Endothelial cell of umbilical vein (primary cell): ENCODE measurements at places on chromosomes 1 and 21. TPM values are rescaled to one million over a fixed set of nuclear protein-coding genes. Genes with fewer than 3 reads are reported as not detected.

GRCh38 chr21:41894511-41894910, 15.4 kb upstream of the PRDM15 start:
- no peak for DNase-seq

SPRR3 gene
- not detected in 2 replicates for polyA plus RNA-seq

DNA sequence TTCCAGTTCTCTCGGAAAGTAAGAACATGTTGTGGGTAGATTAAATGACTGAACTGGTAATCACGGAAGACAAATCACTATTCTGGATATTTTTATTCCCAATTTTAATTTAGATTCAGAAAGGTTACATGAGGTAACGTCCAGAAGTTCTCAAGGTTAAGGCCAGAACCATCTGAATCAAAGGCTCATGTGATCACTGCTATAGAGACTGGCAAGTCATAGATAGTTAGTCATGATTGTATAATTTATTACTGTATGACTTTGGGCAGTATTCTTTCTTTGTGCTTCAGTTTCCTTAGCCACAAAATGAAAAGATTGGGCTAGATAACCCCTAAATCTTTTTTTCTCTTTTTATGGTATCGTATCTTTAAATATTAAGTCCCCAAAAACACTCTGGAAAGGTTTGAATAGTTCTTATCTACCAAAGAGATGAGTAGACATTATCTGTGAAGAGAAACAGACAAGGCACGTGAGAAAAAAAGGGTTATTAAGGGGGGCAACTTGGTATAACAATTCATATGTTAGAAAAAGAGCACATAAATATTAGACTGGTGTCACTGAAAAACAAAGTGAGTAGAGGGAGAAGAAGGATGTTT, 241.0 kb downstream of the PTPRC start:
- DNase-seq, result no peak

RPTN gene
- polyA plus RNA-seq, result not detected in 2 replicates

GRCh38 chr1:224545571-224545970, 70.5 kb upstream of the CNIH3 start:
- DNase-seq, result no peak

DNA sequence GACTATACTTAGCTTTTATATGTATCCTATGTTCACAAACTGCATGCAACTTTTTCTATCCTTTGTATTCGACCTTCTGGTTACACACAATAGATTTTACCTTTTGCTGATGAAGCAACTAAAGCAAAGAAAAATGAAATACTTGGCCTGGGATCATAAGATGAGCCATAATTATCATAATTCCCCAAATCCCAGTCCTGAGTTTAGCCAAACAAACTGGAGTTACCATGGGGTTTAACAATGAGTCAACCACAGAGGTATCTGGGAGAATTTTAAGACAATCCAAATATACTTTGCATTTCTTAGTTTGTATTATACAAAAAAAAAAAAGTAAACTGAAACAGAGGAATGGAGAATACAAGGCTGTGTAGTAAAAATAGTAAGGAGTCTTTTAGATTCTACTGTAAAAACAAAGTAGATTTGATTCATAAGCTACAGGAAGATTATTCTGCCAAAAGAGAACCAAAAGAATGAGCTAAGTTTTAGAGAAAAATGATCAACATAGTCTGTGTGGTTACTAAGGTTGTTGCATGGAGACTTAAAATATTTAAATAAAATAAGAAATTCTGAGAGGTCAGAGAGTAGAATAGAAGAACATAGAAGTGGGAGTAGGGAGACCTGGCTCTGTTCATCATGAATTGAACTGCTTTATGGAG, 60.4 kb upstream of the GORAB start:
- no peak for DNase-seq

GRCh38 chr1:89200663-89201062, 1.9 kb upstream of the GBP4 start:
- DNase-seq, result peak; percentile 27

- DNase-seq, result no peak
These were observed 73.4 kb downstream of the SCCPDH start for GRCh38 chr1:246797597-246797996.

GRCh38 chr1:67766141-67766978, 66.9 kb downstream of the GNG12 start:
- DNase-seq, result peak; percentile 84

DNA sequence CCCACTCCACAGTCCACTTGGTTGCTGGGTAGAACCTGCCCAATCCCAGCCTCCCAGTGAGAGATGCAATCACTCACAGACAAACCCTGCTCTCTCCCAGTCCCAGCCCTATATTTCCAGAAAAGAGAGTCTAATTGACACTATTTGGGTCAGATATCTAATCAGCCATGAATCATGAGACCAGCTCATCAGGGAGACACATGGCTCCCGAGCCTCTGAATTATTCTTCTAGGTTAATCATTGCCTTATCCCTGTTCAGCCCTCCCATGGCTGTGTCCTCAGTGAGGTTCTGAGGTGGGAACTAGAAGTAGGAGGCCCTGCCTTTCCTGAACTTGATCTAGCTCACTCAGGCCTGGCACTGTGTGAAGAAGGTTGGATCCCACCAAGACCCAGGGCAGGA, 49.9 kb upstream of the ZC3H12A start:
- DNase-seq, result no peak

DNA sequence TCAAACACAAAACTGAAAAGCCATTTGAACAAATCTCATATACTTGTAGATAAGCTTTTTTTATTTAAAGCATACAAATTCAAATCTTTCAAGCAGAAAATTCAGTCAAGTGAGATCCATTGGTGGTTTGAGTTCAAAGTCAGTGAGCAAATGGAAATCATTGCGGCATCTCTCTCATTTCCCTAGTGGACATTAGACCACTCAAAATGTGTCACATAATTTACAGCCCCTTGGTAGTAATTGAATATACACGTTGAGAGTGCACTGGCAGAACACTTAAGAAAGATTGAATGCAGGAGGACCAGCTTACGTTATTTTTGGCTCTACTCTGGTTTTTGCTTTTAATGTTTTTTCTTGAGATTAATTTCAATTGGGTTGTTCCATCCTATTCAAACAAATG, 633.7 kb downstream of the USP25 start:
- no peak for DNase-seq

PAQR6 gene
- 1.3 and 1.6 TPM in 2 replicates for polyA plus RNA-seq

KRTAP19-3 gene
- not detected in 2 replicates for polyA plus RNA-seq

DNA sequence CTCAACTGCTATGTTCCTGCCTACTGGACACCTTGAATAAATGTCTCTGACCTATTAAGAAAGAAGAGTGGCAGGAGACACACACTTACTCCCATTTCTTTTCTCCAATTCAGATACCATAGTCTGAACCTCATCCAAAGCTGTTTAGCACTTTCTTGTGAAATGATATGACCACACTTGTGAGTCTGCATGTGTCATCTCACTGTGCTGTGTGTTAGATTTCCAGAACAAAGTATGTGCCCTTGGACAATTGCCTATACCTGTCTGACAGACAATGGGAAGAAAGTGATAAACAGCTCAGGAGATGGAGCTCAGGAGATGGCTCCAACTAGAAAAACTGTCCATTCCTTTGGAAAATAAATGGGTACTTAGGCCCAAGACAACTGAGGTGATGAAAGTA, 48.4 kb downstream of the USP48 start:
- DNase-seq, result no peak

GUK1 gene
- polyA plus RNA-seq, result 742 and 822 TPM in 2 replicates

DNA sequence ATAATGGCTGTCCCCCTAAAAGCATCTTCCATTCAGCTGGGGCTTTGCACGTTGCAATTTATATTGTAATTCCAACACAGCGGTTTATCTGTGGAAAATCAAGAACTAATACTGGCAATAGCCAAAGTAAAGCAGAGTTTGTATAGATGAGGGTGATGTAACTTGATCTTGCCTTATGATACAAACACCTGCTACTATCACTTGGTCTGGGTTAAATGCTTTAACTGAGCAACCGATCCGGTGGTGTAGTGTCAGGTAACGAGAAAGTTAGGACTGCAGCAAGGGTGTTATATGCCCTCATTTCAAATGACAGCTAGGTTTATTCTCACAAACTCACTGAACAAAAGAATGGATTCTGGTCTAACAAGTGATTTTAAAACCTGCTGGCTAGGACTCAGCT, 47.3 kb upstream of the PLPPR4 start:
- no peak for DNase-seq

- DNase-seq, result no peak
These were observed 245.3 kb downstream of the SETD4 start for GRCh38 chr21:35814858-35815619.

GRCh38 chr21:35372201-35372600, 323.1 kb upstream of the RUNX1 start:
- no peak for DNase-seq

- DNase-seq, result no peak
These were observed 15.8 kb downstream of the RCSD1 start for GRCh38 chr1:167645625-167646414.

SLC2A5 gene
- not detected in 2 replicates for polyA plus RNA-seq

DNA sequence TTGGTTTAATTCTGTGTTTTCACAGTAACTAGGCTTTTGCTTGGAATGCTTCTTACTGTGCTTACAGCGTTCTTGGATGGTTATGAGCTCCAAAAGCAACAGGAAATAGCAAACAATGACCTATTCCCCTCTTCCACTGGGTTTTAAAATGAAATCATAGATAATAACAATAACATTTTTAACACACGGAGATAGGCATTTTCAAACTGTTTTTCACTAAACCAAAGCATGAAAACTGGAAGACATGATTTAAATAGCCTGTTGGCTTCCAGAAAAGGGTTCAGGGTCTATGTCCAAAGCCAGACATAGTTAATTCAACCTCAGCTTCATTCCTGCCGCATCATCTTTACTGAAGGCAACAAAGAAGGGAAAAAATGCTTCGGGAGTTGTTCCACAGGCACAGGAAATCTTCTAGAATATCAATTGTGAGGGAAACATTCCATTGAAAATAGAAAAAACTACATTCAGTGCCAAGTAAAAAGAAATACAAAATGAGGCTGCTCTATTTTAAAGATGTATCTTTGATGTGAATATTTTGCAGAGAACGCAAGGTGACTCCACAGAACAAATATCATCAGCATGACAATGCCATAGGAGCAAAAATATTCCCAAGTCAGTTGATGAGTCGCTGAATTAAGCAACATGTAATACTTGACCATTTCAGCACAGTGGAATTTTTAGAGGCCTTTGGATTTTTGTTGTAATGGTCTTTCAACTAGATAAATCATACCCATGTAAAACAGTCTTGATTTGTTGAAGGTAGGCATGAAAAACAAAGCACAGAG, 80.7 kb downstream of the NID1 start:
- DNase-seq, result peak; percentile 92

EXTL1 gene
- polyA plus RNA-seq, result not detected in 2 replicates

LCK gene
- polyA plus RNA-seq, result 0.06 and 0.08 TPM in 2 replicates

DNA sequence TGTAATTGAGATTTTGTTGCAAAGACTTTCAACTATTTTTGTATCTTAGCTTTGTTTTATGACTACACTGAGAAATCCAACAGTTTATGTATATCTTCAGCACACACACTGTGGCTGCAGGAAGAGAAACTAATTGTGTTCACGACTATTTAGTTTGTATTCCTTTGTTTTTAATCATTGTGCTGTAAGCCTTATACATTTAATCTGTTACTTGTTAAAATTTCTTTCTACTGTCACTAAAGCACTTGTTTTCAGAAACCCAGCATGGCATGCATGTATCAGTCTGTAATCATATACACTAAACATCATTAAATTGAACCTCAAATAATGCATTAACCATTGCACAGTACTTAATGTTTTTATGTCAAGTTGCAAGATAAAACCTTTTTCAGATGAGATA, 656 bp downstream of the ANGPTL1 start:
- DNase-seq, result peak; percentile 9

DNA sequence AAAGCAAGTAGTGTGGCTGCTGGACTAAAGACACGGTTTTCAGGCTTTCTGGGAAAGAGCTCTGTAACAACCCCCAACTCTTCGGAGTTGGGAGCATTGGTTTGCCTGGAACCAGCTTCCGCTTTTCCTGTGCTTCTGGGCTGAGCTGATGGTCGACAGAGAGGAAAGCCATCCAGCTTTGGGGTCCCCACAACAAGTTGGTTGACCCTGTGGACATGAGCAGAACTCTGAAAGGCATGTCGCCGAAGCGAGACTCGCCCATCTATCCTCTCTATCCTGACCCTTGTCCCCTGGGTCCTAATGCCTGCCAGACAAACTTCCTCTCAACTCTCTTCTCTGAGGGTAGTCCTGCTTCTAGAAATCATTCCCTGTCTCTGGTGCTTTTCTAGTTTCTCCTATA, 31.9 kb upstream of the FCGR2A start:
- DNase-seq, result no peak

DNA sequence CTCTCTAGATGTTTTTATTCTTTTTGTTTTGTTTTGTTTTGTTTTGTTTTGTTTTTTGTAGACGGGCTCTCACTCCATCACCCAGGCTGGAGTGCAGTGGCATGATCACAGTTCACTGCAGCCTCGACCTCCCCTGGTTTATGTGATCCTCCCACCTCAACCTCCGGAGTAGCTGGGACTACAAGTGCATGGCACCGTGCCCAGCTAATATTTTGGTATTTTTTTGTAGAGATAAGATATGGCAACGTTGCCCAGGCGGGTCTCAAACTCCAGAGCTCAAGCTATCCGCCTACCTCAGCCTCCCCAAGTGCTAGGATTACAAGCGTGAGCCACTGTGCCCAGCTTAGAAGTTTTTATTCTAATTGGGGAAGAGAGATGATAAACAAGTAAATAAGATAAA, 13.3 kb upstream of the TP53BP2 start:
- no peak for DNase-seq

KCNQ4 gene
- 0.06 TPM in 2 replicates for polyA plus RNA-seq

DNA sequence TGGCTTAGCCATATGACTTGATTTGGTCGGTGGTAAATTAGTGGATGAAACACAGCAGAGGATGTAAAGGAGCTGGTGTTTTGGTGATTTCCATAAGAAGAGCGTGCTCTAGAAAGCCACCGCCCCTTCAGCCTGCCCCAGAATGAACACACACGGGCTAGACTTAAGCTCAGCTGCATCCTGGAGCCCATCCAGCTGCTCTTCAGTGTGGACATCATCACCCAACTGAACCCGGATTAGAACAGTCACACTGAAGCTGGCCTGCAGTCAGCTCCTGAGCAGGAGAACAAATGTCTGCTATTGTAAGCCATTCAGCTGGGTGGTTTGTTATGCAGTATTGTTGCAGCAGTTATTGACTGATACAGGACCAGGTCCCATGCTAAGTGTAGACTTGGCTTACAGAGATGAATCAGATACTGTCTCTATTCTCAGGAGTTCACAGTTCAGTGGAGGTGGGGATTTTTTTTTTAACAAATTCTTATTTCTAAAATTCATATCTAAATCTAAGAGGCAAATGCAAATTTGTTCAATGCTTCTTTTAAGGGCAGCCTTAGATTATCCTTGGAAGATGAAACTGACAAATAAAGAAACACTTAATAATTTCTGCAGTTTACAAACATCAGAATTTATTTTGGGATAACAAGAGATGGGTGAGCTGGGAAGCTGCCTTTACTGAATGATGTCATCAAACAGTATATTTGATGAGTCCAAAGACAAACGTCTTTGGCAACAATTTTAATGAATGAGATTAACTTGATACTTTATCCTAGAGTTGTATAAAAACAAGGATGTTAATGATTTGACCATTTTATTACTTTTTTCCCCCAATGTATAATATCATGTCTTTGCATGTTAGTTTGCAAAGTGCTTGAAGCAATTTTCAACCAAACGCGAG, 251.2 kb downstream of the TRABD2B start:
- DNase-seq, result no peak

CFHR1 gene
- 0.11 and 0.13 TPM in 2 replicates for polyA plus RNA-seq
